ENCODE measurements at places on chromosomes 7 and 10. TPM values are rescaled to one million over a fixed set of nuclear protein-coding genes. Genes with fewer than 3 reads are reported as not detected.

LRGUK gene
- 0.05 TPM for polyA plus RNA-seq

SFTPA1 gene
- not detected for polyA plus RNA-seq

UNCX gene
- not detected for polyA plus RNA-seq

GRCh38 chr7:71553306-71553705 is 421.4 kb downstream of the GALNT17 start:
- H3K27ac ChIP-seq = no peak overlapping the region
- H3K4me3 ChIP-seq = no peak overlapping the region
- H3K36me3 ChIP-seq = no peaks in the 10 kb centered on the region
- H3K4me1 ChIP-seq = no peaks in the 10 kb centered on the region
- no peaks in the 10 kb centered on the region for H3K27me3 ChIP-seq

GRCh38 chr7:87342231-87342630 is 3.2 kb upstream of the CROT start:
- peaks cover 35% of the 10 kb centered on the region for H3K4me1 ChIP-seq
- no peaks in the 10 kb centered on the region for H3K36me3 ChIP-seq
- no peak overlapping the region for H3K27ac ChIP-seq
- DNase-seq = no peak
- no peak overlapping the region for H3K4me3 ChIP-seq

- H3K27ac ChIP-seq = no peak overlapping the region
- H3K36me3 ChIP-seq = no peaks in the 10 kb centered on the region
- H3K4me1 ChIP-seq = no peaks in the 10 kb centered on the region
Measured at GRCh38 chr7:105721571-105722104, 140.3 kb upstream of the EFCAB10 start.

- H3K4me3 ChIP-seq = peak overlapping the region; percentile 82
- peak; percentile 66 for DNase-seq
- peaks cover 5% of the 10 kb centered on the region for H3K36me3 ChIP-seq
- no peaks in the 10 kb centered on the region for H3K27me3 ChIP-seq
- peaks cover 15% of the 10 kb centered on the region for H3K4me1 ChIP-seq
Measured at GRCh38 chr10:68955355-68955831, 577 bp upstream of the DDX21 start.

GRCh38 chr7:38703093-38703492 is 71.9 kb upstream of the AMPH start:
- H3K36me3 ChIP-seq = no peaks in the 10 kb centered on the region
- no peaks in the 10 kb centered on the region for H3K27me3 ChIP-seq
- H3K27ac ChIP-seq = no peak overlapping the region
- peaks cover 18% of the 10 kb centered on the region for H3K4me1 ChIP-seq
- no peak for DNase-seq

DNA sequence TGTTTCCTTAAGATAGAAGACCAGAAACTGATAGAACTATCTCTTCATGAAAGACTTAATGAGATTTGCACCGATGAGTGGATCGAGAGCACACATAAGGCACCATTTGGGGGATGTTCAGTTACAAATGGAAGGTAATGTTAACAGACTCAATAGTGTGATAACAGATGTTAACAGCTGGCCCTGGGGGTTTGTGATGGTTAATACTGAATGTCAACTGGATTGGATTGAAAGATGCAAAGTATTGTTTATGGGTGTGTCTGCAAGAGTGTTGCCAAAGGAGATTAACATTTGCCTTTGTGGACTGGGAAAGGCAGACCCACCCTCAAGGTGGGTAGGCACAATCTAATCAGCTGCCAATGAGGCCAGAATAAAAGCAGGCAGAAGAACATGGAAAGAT is 130.5 kb upstream of the DGKB start:
- no peaks in the 10 kb centered on the region for H3K36me3 ChIP-seq
- no peak for DNase-seq
- H3K4me3 ChIP-seq = no peak overlapping the region
- H3K4me1 ChIP-seq = no peaks in the 10 kb centered on the region
- no peak overlapping the region for H3K27ac ChIP-seq
- no peaks in the 10 kb centered on the region for H3K27me3 ChIP-seq

All from GM23248 (cell line).